Activated naive CD8-positive, alpha-beta T cell treated with anti-CD3 and anti-CD28 coated beads, Interleukin-2, amount 50 U/mL, for 16 hours (primary cell): ENCODE measurements at places on chromosomes 5 and 9.

DNA sequence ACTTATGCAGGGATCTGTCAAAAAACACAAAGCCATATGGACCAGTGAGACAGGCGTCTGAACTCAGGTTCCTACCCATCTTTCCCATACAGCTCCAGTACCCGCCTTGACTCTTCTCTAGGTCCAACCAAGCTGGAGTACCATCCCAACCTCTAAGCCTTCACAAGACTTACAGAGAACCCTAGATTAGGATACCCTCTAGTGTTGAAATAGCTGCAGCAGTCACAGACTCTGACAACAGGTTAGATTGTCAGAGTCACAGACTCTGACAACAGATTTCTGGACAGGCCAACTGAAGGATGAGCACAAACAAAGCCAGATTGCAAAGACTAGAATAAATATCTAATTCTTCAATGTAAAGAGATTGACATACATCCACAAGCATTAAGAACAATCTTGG is 266.1 kb downstream of the GRIA1 start:
- no peak for DNase-seq

- no peak for DNase-seq
These were observed 1.1 kb downstream of the GSN start for GRCh38 chr9:121268851-121269641.

DNA sequence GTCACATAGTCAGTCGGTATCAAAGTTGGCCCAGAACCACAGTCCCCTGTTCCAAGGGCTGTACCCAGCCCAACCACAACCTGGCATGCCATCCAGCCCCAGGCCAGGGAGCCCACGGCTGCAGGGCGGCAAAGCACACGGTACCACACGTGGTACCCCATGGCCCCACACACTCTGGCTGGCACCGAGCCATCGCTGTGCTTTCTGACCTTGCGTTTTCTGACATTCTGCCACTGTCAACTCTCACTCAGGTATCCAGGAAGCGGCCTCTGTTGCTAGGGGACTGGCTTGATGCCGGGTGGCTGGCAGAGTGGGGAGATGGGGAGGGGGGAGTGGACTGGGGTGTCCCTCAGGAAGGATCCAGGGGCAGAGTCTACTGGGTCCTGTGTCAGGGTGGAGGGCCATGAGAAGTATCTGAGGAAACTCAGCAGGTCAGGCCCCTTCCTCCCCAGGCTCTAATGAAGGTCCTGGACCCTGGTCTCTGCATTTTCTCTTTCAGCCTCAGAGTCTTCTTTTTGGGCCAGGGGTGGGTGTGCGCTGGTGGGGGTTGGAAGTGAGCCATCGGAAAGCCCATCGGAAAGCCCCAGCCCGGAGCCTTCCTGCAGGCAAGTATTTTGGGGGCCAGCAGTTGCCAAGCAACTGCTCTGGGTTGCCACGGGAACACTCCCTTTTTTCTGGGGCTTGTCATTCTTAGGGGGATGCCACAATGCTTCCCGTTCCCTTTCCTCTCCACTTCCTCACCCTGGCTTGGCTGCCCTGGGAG is 21.0 kb upstream of the RALGDS start:
- DNase-seq = no peak

DNA sequence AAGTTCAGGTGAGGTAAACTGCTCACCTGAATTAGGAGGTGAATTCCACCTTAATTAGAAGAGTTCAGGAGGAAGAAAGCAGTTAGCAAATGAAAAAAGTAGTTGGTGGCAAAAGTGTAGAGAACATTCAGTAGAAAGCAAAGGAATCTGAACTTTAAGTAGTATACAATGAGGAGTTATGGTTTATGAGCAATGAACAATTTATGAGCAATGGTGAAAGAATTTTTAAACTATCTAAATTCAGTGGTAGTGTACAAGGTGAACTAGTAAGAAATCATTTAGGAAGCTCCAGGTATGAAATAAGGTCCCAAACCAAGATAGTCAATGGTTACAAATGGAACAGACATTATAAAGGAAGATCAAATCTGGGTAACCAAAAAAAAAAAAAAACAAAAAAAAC is 3.1 kb downstream of the CETN3 start:
- no peak for DNase-seq
